Right atrium auricular region (tissue), 2 donors: ENCODE measurements at places on chromosomes 2 and 18.

DNA sequence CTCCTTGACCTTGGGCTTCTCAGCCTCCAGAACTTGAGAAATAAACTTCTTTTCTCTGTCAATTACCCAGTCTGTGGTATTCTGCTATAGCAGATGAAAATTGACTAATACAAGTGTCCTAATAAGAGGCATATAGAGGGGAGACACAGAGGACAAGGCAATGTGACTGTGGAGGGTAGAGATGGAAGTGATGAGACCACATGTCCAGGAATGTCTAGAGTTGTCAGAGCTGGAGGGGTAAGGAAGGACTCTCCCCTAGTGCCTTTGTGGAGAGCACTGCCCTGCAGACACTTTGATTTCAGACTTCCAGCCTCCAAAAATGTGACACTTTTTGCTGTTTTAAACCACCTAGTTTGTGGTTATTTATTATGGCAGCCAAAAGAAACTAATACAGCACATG is 74.4 kb downstream of the ACKR3 start:
- H3K36me3 ChIP-seq = no peaks in the 10 kb centered on the region
- peaks cover 13% of the 10 kb centered on the region for H3K4me1 ChIP-seq
- no peaks in the 10 kb centered on the region for H3K27me3 ChIP-seq
- no peak overlapping the region for H3K27ac ChIP-seq

GRCh38 chr18:26134107-26134506 is 438 bp downstream of the PSMA8 start:
- H3K36me3 ChIP-seq = no peaks in the 10 kb centered on the region
- H3K4me1 ChIP-seq = no peaks in the 10 kb centered on the region
- H3K27ac ChIP-seq = no peak overlapping the region

GRCh38 chr2:76998704-76999103 is 523.5 kb downstream of the LRRTM4 start:
- no peak overlapping the region for H3K4me3 ChIP-seq
- H3K27ac ChIP-seq = no peak overlapping the region
- H3K27me3 ChIP-seq = no peaks in the 10 kb centered on the region
- H3K4me1 ChIP-seq = no peaks in the 10 kb centered on the region

GRCh38 chr2:119352357-119352756 is 14.3 kb downstream of the C2orf76 start:
- no peaks in the 10 kb centered on the region for H3K27me3 ChIP-seq
- DNase-seq = no peak
- peaks cover 45% of the 10 kb centered on the region for H3K4me1 ChIP-seq
- no peak overlapping the region for H3K4me3 ChIP-seq
- H3K36me3 ChIP-seq = no peaks in the 10 kb centered on the region

- no peak overlapping the region for H3K27ac ChIP-seq
- no peaks in the 10 kb centered on the region for H3K4me1 ChIP-seq
- H3K27me3 ChIP-seq = no peaks in the 10 kb centered on the region
- H3K4me3 ChIP-seq = no peak overlapping the region
- H3K36me3 ChIP-seq = no peaks in the 10 kb centered on the region
- no peak for DNase-seq
Observed at GRCh38 chr2:109102588-109103233, 26.3 kb upstream of the SH3RF3 start.

DNA sequence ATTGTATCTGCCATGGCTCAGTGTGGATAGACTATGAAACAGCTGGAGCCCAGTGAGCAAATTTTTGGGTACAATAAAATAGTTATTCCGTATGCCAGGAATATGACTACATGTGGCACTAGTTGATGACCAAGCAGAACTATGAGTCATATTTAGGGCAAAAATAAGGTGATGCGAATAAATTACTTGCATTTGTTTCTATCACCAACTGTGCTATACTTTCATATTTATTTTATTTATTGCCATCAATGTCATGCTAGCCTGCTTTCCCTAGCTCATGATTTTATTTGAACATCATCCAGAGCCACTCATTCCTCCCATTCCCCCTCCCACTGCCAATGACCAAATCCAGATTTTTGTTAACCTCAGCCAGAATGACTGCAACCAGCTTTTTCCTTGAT is 13.3 kb upstream of the FAP start:
- H3K27ac ChIP-seq = no peak overlapping the region
- no peaks in the 10 kb centered on the region for H3K36me3 ChIP-seq
- H3K4me1 ChIP-seq = peaks cover 4% of the 10 kb centered on the region
- no peak overlapping the region for H3K4me3 ChIP-seq
